ENCODE measurements at places on chromosomes 5 and 9.

- no peak for DNase-seq
Observed at GRCh38 chr9:25600501-25600900, 77.7 kb downstream of the TUSC1 start.

DNA sequence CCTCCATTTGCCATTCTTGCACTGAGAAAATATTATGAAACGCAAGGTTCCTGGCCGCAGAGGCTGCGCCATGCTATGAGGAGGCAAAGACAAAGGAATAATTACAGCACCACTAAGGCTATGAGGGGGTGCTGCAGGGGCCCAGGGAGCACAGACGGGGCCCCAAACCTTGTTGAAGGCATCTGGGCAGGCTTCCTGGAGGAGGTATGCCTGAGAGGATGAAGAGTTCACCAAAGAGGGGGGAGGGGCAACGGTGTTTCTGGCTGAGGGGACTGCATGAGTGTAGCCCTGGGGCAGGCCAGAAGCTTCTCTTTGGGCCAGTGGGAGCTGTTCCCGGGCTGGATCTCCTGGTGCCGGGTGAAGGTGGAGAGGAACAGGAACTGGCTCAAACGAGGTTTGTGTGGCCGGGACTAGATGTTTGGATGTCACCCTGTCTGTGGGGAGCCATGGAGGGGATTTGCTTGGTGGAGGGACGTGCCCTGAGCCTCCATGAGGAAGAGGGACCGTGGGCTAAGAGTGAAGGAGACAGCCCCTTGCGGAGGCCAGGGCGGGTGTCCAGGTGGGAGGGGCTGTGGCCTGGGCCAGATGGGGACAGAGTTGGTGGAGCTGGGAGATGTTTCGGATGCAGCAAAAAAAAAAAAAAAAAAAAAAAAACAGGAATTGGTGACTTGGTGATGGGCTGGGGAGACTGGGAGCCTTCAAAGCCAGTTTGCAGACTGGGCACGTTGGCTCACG lies 28.2 kb downstream of the PTGES start:
- DNase-seq, result no peak

GRCh38 chr9:21030389-21031035 lies 928 bp downstream of the HACD4 start:
- no peak for DNase-seq

DNA sequence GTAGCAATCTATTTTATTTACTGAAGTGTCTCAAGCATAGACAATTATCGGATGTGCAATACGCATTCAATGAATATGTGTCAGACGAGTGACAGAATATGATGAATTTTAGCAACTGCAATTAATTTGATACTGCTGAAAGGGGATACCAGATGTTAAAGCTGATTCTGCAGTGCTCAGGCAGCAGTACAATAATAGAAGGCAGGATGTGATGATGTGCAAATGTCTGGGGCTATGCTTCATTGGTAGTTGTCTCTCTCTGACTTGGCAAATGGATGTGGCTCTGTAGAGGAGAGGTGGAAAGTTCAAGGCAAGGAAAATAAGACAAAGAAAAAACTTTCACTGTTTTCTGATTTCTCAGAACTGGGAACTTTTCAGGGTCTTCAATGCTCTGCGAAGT lies 721.2 kb downstream of the CDH18 start:
- no peak for DNase-seq

DNA sequence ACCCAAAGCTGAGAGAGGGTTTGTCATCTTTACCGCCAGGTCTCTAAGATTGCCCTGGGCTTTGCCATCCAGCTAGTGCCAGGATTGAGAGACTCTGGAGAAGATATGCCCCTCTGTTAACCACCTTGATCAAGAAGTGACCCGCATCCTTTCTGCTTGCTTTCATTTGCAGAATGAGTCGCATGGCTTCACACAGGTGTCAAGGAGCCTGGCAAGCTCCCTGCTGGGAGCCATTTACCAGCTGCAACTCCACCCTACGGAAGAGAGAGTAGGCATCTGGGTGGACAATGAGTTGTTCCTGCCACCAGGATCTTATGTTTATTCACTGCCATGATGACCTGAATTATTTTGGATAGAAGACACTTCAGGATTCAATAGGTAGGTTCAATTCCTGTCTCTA lies 43.0 kb downstream of the HSD17B3 start:
- DNase-seq, result no peak

GRCh38 chr5:57097526-57097925 lies 76.3 kb upstream of the GPBP1 start:
- no peak for DNase-seq

DNA sequence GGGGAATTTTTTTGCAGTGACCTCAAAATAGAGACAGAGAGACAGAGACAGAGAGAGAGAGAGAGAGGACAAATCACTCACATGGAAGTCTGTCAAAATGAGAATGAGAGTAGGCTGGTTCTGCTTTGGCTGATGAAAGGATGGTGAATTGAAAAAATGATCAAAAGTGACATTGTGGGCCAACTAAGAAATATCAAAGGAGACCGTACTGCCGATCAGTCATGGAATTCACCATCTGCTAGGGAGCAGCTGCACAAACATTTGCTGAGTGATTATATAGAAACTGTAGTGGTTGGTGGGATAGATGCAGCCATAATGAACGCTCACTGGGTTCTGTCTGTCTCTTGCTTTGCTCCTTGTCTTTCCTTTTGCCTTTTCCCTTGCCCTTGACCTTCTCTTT lies 476.6 kb upstream of the SGCD start:
- DNase-seq, result no peak

DNA sequence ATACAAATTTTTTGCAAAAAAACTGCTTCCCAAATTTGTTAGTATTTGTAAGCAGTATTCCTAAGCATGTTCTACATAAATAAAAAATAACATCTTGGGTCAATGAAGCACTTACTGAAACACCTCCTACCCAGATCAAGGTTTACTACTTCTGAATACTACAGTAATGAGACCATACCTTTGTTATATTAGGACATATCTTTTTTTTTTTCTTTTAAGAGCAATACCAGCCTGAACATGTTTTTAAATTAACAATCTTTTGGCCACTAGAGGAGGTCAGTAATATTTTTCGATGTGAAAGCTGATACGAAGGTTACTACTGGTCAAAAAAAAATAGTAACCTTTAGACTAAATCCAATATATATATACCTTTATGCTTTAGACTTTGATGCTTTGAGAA lies 72.7 kb downstream of the CERT1 start:
- DNase-seq, result no peak

DNA sequence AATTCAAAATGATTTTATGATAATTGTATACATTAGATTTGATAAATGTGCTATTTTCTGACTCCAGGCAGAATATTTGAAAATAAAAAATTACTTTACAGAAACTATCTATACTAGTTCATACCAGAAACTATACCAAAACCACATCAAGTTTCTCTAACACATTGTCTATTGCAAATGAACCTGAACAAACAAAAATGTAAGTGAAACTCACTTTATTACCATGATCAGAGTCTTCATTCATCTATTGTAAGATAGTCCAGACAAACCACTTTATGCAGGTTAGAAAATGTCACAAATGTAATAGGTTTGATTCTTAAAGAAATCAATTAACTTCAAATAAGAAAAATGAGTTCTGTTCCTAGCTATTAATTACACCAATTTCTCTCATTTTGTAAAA lies 99.4 kb downstream of the OXCT1 start:
- no peak for DNase-seq

DNA sequence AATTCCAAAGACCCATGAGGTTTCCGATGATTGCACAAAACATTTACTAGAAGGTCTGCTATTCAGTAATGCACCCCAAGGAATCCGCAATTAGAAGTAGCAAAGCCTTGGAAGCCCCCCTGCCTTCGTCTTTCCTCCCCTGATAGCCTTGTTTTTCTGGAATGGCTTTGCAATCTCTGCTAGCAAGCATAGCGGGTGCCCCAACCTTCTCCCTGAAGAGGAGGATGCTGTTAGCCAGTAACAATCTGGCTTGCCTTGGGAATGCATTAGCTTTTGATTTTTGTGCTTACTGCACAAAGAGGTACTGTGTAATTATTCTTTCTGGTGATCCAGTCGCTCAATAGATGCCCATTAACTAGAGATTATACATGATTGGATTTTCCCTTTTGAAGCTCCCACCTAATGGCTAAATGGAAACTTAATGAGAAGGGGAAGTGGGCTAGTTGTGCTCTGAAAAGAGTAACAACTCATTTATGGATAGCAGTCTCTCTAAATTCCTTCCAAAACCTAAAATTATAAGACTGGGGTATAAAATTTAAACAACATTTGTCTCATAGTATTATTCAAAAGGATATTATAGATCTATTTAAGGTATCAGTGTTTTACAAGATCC lies 91.6 kb downstream of the FBXW11 start:
- no peak for DNase-seq

- DNase-seq, result no peak
Observed at GRCh38 chr9:80175286-80176150, 603.8 kb downstream of the TLE4 start.

All from activated T-helper 1 cell treated with anti-CD3 and anti-CD28 coated beads, Interleukin-2, amount 50 U/mL, for 16 hours (primary cell).